ENCODE measurements at places on chromosomes 12 and 14.

GRCh38 chr14:69673578-69674305 is 62.3 kb downstream of the SUSD6 start:
- no peak for DNase-seq

- DNase-seq = no peak
Measured at GRCh38 chr14:60309867-60310552, 61.0 kb downstream of the PPM1A start.

GRCh38 chr12:94783862-94784261 is 133.5 kb upstream of the TMCC3 start:
- DNase-seq = no peak

DNA sequence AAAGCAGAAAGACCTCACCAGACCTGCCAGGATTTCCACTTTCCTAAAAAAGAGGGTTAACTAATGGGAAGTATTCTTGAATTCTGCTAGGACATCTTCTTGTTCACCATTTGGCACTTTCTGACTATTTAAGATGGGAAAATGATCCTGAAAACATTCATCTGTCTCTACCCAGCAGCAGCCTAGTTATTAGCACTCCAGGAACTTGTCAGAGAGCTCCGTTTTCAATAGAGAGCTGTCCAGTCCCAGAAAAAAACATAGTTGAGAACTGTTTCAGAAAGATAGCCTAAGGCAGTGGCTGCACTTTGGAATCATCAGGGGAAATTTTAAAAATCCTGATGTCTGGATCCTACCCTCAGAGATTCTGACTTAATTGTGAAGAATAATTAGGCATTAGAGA is 22.1 kb upstream of the CEP83 start:
- DNase-seq = no peak

- DNase-seq = no peak
Measured at GRCh38 chr12:123358035-123358434, 6.6 kb downstream of the SBNO1 start.

Measured in hypothalamus (tissue), 51 donors.